ENCODE measurements at places on chromosomes 3 and 15.

DNA sequence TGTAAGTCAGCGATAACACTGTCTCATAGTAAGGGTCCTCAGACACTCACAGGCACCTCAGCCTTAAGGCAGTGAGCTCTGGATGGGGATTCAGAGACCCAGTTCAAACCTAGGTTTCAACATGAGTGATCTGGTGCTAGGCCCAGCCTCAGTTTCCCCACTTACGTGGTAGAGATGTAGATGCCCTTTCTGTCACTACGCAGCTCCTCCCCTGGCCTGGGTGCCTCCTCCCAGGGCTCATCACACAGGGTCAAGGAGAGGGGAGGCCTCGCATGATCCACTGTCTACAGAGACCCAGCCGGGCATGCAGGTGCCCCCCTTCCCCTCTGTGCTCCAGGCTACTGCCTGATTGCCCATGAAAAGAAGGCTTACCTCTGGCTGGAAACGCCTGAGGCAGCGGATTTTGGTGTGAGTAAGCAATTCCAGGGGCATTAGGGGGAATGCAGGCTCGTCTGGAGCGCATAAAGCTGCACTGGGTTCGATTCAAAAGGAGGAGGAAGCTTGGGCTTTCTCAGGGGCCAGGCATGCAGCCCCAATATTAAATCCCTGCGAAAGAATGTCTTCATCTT lies 69.8 kb upstream of the ANKRD34C start:
- DNase-seq, result no peak

DNA sequence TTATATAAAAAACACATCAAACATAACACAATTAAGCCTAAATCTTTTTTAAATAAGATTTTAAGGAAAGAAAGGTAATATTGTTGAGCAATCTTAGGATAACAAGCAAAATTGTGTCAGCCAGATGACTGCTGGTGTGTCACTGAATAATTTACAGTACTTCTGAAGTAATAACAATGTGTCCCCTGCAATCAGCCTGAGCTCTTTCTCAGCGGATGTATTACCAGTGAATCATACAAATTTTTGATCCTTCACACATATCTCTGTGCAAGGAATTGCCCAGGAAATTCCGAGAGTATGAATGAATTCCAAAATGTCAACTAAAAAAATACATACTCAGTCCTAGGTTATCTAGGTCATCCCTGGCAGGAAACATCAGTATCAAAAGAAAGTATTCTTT lies 76.6 kb upstream of the PTX3 start:
- DNase-seq, result no peak

GRCh38 chr15:101025501-101025885 lies 106.3 kb downstream of the LRRK1 start:
- no peak for DNase-seq

DNA sequence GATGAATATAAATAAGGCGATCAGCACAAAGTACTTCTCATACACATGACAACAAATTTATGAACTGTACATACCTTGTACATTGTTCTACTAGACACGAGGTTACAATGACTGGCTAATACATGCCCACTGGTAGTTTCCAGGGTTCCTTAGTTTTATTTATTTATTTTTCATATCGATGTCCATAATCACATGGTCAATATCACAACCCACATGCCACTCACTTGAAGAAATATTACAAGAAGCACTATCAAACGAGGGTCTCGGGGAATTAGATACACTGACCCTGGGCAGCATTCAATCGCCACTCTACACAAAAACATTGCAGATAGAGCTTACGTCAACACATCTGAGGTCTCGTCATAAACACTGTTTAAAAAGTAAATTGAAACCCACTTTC lies 21.2 kb upstream of the WNT5A start:
- DNase-seq, result no peak

DNA sequence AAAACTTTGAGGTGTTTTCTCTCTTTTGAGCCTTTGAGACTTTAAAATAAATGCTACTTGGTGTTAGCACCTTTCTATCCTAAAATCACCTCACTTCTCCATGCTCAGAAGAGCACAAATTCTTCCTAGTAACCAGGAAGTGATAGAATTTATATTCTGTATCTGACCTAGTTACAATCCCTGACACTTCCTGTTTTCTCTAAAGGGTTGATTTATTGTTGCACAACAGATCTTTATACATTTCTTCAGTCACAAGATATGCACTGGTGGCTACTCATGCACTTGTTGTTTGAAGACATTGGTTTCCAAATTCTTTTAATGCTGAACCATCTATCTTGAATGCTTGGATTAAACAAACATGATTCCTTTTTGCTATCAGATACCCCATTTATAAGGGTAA lies 47.2 kb upstream of the CNTN3 start:
- DNase-seq, result no peak

Measured in SK-N-MC (cell line).